Testis (tissue), 5 donors: ENCODE measurements at places on chromosomes 5 and 9. TPM values are rescaled to one million over a fixed set of nuclear protein-coding genes. Genes with fewer than 3 reads are reported as not detected.

DNA sequence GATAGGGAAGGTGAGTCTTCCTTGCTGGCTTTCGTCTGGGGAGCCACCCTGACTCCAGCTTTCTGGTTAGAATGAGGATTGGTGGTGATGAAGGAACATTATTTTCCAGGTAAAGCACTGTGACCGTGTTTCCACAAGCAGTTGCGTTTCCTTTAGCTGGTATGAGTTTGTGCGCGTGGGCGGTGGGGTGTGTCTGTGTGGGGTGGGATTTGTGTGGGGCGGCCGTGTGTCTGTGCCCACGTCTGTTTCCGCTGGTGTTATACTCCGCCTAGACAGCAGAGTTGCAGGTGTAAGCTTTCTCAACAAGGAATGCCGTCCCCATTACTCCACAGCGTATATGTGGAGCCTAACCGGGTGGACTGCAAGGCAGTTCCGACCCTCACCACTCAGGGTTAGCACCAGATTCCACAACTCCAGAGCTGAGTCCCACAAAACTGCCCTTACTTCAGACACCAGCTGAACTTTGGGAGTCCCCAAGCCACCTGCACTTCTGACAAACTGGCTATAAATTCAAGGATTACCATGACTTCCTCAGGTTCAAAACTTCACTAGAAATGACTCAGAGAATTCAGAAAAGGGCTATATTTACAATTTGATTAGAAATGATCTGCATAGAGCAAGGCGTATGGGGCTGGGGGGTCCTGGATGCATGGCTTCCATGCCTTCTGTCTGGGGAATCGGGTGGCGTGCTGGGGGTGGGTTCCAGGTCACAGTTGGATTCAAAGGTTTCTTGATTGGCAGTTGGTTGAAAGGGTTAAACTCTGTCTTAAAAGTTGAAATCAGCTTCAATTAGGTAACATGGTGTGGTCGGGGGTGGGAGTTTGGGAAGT lies 29.8 kb downstream of the PROP1 start:
- no peak overlapping the region for H3K4me3 ChIP-seq
- no peaks in the 10 kb centered on the region for H3K4me1 ChIP-seq
- no peaks in the 10 kb centered on the region for H3K36me3 ChIP-seq
- no peak for DNase-seq
- H3K27me3 ChIP-seq = no peaks in the 10 kb centered on the region
- no peak overlapping the region for H3K27ac ChIP-seq

Gene TMC1
- 2.0 TPM for total RNA-seq

GRCh38 chr9:14671377-14671776 lies 21.9 kb downstream of the ZDHHC21 start:
- H3K36me3 ChIP-seq = no peaks in the 10 kb centered on the region
- no peaks in the 10 kb centered on the region for H3K4me1 ChIP-seq
- H3K27ac ChIP-seq = no peak overlapping the region
- DNase-seq = no peak
- H3K4me3 ChIP-seq = no peak overlapping the region
- H3K27me3 ChIP-seq = no peaks in the 10 kb centered on the region

DNA sequence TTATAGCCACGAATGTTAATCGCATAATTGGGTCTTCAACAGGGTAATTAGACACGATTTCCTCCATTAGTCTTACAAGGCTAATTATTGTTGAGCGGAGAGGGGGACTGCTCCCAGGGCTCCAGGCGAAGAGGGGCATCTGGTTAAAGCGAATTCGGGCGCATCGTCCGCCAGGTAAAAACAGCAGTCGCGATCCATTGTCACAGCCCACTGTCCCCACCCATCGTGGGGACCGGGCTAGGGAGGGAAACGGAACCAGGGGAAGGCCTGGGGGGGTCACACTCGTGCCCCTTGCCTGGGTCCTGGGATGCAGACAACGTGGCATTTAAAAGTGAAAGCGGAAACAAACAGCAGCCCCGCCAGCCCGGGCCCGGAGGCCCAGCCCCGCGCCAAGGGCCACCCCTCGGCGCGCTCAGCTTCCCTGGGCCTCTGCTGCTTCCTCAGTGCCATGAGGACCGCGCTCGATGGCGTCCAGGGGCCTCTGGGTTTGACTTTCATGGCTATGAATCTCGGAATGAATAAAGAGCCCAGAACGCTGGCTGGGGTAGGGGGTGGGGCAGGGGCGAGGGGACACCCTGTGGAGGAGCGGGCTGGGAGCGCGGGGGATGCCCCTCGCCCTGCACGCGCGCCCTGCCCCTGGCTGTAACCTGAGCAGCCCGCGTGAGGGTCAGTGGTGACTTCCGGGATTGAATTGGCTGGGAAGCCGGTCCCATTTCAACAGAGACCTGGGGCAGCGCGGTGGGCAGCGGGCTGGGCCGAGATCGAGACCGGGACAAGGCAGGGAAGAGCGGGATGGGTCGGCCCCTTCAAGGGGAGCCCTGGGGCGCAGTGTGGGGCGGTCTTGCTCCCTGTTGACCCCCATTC lies 99.9 kb downstream of the GTF3C4 start:
- DNase-seq = peak; percentile 62
- H3K27ac ChIP-seq = peak overlapping the region; percentile 89
- H3K4me3 ChIP-seq = peak overlapping the region; percentile 71

GRCh38 chr9:83410701-83411100 lies 127.5 kb downstream of the FRMD3 start:
- H3K4me1 ChIP-seq = no peaks in the 10 kb centered on the region
- H3K4me3 ChIP-seq = no peak overlapping the region
- no peak overlapping the region for H3K27ac ChIP-seq
- H3K27me3 ChIP-seq = no peaks in the 10 kb centered on the region
- no peaks in the 10 kb centered on the region for H3K36me3 ChIP-seq

DNA sequence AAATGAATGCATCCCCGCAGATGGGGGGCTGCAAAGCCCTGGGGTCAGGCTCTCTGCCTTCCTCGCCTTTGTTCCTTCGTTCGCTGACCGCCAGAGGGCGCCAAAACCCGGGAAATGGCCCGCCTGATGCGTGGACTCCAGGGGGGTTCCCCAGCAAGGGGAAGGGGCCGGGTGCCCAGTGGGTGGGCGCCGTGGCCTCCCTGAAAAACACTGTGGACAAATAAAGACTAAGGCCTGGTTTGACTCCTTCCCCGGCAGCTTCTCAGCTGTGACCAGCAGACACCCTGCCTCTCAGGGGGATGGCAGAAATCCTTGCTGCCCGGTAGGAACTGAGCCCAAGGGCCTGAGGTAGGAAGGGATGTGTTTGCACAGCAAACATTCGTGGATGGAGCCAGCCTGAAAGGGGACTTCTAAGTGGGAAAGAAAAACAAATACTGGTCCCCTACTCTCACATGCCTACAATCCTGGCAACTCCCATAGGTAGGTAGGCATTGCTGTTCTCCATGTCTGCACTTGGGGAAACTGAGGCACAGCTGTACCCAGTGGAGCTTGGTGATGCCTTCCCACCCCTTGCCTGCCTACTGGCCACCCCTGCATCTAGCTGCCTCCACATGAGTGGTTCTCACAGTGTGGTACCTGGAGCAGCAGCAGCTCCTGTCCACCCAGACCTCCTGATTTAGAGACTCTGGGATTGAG lies 57.7 kb downstream of the DUSP1 start:
- no peaks in the 10 kb centered on the region for H3K36me3 ChIP-seq
- H3K27me3 ChIP-seq = no peaks in the 10 kb centered on the region
- H3K4me3 ChIP-seq = no peak overlapping the region
- no peak overlapping the region for H3K27ac ChIP-seq
- H3K4me1 ChIP-seq = peaks cover 6% of the 10 kb centered on the region
